Activated CD4-positive, CD25-positive, alpha-beta regulatory T cell treated with anti-CD3 and anti-CD28 coated beads, Interleukin-2, amount 50 U/mL, for 16 hours (primary cell): ENCODE measurements at places on chromosomes 2 and 18.

DNA sequence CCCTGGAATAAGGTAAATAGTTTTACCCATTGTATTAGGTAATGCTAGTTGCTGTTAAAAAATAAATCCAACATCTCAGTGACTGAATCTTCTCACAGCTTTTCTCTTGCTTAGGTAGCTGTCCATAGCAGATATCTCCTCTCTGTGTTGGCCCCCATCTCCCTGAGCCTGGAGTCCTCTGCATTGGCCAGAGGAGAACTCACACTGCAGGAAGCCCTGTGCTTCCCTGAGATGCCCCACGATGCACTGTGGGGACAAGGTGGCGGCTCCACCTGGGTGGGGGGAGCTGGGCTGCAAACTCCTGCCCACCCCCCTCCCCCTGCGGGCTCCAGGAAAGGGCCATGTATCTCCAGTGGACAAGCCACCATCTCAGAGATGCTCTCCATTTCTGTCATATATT, 80.4 kb upstream of the SALL3 start:
- no peak for DNase-seq

DNA sequence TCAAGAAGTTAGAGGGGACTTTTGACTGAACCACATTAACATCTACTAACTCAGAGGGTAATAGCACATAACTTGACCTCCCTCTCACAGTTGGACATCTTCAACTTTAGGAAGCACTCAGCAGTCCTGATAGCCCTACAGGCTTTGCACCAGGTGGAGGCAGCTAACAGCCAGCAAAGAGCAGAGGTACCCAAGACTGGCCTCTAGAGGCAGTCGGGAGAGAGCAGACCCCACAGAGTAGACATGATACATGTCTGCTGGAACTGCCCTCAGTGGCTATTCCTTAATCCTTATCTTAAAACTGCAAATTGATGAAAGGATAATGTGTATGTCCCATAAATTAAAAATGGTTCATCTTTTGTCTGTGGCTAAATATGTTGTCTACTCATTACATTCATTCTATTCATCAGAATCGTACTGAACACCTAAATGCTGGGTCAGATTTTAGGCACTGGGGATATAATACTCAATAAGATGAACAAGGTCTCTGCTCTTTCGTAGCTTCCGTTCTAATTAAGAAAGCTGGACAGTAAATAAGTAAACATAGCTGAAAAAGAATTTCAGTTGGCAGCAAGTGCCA, 49.8 kb downstream of the CAB39 start:
- DNase-seq = no peak

DNA sequence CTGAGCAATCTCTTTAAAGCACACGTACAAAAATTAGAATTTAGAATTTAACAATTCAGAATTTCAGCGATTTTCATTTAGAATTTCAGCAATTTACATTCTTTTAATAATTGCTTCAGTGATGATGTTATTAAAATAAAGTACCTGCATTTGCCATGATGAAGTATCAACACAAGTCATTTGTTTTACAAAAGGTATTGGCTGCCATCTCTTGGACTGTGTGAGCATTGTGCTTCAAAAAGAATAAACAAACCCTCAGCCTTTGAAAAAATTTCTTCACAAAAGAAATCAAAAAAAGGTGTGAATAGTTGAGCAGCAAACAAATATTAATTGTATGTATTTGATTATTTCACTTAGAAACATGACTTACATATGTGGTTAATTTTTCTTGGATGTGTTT, 27.1 kb upstream of the ZC3H15 start:
- no peak for DNase-seq

GRCh38 chr2:112679484-112679883, 33.7 kb downstream of the SLC20A1 start:
- no peak for DNase-seq

GRCh38 chr2:235685024-235685721, 191.3 kb downstream of the AGAP1 start:
- no peak for DNase-seq
